Stimulated activated CD8-positive, alpha-beta memory T cell treated with anti-CD3 and anti-CD28 coated beads, Interleukin-7, amount 100 ng/mL, for 1 hour (primary cell): ENCODE measurements at places on chromosomes 1 and 21.

GRCh38 chr1:209727785-209728184 is 23.1 kb downstream of the HSD11B1 start:
- no peak for DNase-seq

GRCh38 chr1:215606036-215606435 is 38.9 kb downstream of the KCTD3 start:
- DNase-seq, result no peak

GRCh38 chr1:219798283-219799030 is 129.9 kb downstream of the SLC30A10 start:
- no peak for DNase-seq

- no peak for DNase-seq
Measured at GRCh38 chr1:200866521-200866920, 6.3 kb upstream of the GPR25 start.

DNA sequence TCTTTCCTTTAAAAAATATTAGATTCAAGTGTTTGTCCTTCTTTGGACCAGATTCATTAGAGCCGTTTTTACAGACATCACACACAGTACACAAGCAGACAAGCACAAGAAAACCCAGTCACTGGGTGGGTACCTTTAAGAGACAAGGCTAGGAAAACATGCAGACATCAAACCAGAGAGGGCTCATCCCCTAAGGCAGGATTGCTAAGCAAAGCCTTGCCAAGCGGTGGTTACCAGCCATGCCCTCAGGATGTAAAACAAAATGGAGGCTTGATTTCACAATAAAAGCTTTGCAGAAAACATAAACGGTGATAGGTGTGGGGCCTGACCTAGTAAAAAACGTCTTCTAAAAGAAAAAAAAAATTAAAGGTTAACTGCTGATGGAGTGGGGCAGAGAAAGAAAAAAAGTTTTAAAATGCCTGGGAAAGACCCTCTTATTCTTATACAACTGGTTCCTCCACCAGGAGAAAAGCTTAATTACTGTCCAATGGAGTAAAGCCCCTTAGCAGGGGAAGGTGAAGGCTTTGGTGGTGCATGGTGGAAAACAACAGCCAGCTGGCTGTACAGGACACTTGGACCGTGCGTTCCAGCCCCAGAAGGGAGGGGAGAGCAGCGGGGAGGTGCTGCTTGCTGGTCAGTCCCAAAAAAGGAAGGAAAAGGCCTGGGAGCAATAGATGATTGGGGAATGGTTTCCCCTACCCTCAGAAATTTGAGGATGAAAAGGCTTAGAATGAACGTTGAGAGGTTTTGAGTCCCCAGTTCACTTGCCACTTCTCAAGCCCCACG is 30.4 kb upstream of the FMO1 start:
- no peak for DNase-seq

DNA sequence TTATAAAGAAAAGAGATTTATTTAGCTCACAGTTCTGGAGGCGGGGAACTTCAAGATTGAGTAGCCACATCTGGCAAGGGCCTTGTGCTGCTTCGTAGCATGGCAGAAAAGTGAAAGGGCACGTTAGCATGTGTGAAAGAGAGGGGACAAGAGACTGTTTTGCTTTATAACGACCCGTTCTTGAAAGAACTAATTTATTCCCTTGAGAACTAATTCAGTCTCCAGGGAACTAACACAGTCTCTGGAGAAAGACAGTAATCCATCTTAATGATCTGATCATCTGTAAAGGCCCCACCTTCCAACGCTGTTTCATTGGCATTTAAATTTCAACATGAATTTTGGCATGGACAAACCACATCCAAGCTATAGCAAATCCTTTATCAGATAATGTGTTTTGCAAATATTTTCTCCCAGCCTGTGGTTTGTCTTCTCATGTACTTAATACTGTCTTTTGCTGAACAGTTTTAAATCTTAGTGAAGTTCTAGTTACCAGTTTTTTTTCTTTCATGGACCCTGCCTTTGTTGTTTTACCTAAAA is 26.1 kb downstream of the MTR start:
- DNase-seq, result no peak

DNA sequence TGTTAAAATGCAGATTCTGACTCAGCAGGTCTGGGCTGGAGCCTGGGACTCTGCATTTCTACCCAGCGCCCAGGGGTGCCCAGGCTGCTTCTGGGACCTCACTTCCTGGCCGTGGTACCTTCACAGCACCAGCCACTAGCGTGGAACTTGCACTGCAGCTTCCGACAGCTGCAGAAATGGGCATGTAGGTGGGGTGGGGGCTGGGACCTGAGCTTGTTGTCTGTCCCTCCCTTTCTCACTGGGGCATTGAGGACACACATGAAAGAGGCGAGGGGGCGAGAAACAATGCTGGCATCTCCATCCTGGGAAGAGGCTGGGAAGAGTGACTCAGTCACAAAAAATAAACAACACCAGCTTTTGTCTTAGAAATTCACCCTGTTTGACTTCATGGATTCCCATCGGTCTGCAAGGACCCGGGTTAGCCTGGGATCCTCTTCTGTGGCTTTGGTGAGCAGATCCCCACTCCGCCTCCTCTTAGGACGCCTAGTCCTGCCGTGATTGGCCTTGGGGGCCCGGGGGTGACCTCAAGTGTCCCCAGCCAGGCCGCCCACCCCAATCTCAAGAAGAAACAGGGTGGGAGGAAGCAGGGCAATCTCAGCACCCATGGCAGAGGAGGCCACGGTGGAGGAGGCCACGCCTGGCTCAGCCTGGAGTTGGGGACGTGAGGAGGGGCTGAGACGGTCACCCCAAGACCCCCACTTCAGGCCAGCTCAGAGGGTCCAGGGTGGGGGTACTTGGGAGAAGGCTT is 29.9 kb upstream of the POFUT2 start:
- no peak for DNase-seq

- no peak for DNase-seq
Measured at GRCh38 chr1:41735631-41736260, 183.0 kb downstream of the HIVEP3 start.

DNA sequence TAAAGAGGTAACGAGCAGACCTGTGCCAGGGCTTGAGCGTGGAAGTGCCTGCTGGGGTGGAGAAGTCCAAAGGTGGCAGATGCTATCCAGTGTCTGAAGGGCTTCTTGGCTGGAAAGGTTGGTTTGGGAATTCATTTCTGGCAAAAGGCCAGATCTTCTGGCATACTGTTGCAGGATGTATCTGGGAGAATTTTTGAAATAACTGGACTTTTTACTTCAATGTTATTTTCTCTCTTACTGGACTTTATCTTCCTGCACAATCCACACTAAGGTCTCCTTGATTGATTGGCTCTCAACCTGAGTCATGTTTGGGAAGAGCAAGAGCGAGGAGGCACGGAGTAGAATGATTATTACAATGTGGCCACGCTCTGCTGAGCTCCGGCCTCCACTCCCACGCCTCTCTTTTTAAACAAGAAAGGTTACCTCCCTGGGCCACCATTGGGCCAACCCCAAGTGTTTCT is 278.4 kb downstream of the TM2D1 start:
- DNase-seq, result no peak

DNA sequence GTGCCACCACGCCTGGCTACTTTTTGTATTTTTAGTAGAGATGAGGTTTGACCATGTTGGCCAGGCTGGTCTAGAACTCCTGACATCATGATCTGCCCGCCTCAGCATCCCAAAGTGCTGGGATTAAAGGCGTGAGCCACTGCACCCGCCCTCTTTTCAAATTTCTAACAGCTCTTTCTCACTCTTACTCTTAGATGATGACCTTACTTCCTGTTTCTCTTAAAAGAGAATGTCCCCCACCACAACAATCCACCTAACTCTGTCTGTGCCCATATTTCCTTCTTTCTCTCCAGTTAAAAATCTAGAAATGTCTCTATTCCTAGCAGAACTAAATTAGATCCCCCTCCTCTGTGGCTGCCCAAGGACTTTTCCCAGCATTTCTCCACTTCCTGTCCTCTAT is 46.6 kb upstream of the RGS2 start:
- DNase-seq, result no peak
